SJCRH30 (cell line): ENCODE measurements at places on chromosomes 7 and 10. TPM values are rescaled to one million over a fixed set of nuclear protein-coding genes. Genes with fewer than 3 reads are reported as not detected.

GRCh38 chr7:66279912-66280311 is 74.8 kb downstream of the TPST1 start:
- DNase-seq, result no peak

- DNase-seq, result no peak
Observed at GRCh38 chr7:119842337-119842736, 430.6 kb upstream of the KCND2 start.

DNA sequence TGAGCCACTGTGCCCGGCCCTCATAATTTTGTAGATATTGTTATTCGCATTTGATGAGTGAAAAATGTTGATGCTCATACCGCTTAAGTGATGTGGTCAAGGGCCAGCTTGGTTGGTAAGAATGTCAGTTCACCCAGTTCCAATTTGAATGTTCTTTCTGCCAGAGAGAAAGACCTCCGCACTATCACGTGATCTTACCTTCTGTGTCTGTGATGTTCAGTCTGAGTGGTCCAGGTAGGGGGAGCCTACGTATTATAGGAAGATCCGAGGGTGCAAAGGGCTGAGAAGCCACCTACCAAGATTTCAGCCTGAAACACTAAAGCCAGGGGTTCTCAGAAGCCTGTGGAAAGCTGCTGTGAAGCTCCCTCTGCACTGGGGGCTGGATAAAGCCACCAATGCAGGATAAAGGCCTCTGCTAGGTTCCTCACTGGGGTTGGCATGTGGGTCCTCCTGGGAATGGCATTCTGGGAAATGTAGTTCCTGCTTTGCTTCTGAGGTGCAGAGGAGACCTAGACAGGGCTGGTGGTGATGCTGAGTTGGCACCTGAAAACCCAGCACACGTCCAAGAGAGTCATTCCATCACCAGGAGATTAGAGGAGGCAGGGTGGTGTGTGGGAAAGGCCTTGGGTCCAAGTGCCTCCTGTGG is 64.7 kb upstream of the AOAH start:
- no peak for DNase-seq

The MAPK8 gene
- 56.8 and 58.7 TPM in 2 replicates for total RNA-seq
